ENCODE measurements at places on chromosomes 2 and 18.

DNA sequence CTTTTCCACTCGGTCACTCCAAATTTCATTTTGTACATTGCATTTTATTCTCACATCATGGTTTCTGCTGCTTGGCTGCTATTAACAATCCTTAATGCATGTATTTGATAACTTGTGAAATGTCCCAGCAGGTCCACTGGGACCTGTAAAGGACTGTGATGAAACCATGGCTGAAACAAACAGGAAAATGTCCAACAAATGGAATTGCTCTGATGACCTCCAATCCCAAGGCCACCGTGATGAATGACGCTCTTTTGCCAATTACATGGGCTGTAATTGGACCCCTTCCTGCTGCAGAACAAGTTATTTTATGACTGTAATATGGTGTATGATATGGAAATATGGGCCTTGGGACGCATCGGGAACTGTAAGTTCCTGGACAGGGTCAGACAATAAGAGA is 224.2 kb upstream of the CXCR4 start:
- DNase-seq: no peak

DNA sequence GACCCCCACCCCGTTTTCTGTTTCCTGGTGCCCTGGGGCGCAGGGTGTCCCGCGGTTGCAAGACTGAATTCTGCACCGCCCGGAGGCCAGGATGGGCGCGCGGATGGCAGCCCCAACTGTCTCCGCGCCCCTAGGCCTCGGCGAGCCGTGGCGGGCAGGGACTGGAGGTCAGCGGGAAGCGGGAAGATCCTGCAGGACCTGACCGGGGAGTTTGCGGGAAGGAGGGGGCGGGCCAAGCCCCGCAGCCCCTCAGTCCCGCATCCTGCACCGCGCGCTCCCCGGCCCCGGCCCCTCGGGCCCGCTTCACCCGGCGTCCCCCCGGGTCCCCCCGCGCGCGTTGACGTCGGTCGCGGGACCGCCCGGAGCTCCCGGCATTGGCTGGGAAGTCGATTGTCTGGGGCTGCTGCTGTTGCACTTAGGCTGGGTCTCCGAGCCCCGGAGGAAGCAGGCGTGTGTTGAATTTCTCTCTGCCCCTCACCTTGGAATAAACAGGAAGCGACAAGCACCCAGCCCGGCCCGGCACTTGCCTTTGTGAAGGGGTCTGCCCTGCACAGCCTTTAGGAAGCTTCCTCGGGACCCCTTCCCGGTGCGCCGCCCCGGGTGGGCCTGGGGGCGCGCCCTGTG is at the start of gene LDLRAD4:
LDLRAD4 (plus strand) TSS at position 393 of the 624 bp plus-strand sequence.
- no peak for DNase-seq

- no peak for DNase-seq
These were observed 38.6 kb upstream of the MYCN start for GRCh38 chr2:15901808-15902130.

DNA sequence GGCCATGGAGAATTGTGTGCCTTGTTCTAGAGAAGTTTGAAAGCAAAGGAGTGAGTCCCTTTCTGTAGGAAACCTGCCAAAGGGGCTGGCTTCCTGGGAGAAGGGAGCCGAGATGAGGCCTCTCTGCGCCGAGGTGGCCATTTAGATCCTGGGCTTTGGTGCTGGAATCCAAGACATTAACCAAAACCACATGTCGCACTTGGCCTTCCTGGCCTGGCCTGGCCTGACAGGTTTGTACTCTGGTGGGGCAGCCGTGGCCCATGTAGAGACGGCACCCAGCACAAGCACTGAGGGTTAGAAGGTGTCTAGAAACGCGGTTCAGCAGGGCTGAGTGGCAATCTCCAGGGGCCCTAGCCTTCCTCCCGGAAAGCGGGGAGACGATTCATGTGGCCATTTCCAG is 7.1 kb downstream of the CNNM3 start:
- DNase-seq: no peak

GRCh38 chr18:7637269-7637668 is 70.2 kb downstream of the PTPRM start:
- DNase-seq: no peak

DNA sequence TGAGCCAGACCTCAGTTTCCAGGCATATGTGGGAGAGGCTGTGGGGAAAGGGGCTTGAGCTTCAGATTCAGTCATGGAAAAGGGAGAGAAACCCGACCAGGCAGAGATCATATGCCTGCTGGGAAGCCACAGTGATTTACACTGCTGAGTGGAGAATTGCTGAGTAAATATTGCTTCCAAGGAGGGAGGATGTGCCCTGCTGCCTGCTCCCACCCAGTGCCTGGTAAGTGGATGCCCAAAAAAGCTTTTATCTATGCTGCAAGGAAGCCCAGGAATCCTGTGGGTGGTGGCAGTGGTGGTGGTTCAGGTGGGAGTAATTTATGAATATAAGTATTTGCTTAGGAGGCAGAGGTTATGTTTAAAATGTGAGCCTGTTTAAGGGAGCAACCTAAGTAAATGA is 39.5 kb downstream of the INO80C start:
- DNase-seq: no peak

- DNase-seq: no peak
These were observed 167.0 kb downstream of the INSIG2 start for GRCh38 chr2:118255301-118255700.

GRCh38 chr18:54100920-54101470 is 123.5 kb downstream of the MBD2 start:
- DNase-seq: no peak

- peak; percentile 42 for DNase-seq
These were observed 54.9 kb upstream of the CAPN13 start for GRCh38 chr2:30862054-30862651.

GRCh38 chr2:24403832-24404212 is 43.5 kb upstream of the ITSN2 start:
- no peak for DNase-seq

DNA sequence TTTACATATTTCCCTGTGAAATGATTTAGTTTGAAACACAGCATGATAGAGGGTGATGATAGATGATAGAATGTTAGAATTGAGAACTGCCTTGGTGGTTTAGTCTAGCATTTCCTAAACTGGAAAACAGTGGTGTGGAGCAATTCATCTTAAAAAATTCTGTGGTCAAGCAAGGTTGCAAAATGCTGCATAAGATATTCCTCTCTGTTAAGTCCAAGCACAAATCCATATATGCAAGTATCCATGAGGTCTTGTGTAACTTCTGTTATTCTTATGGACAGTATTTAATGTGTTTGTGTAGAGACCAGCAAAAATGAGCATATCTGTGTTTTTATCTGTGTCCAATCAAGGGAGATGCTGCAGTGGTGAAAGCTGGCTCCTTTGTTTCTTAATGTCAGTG is 30.0 kb downstream of the CPS1 start:
- no peak for DNase-seq
